Activated naive CD4-positive, alpha-beta T cell treated with anti-CD3 and anti-CD28 coated beads, Interleukin-2, amount 50 U/mL, for 16 hours (primary cell): ENCODE measurements at places on chromosomes 13 and 19.

DNA sequence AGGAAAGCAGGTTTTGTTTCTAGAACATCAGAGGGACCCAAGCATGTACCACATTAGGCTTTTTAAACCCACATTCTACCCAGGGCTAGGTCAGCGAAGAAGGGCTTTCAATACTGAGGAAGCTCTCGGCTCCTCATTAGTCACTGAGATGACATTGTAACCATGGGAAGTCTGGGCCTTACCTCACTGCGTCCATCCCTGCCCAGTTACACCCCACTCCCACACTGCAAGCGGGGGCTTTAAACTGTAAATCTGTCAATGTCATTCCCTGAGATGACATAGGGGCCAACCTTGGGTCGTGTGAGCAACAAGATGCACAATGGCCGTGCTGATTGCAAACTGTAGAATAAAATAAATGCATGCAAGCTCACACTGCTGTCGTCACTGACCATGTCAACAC is 21.7 kb upstream of the TFDP1 start:
- no peak for DNase-seq

- no peak for DNase-seq
Measured at GRCh38 chr19:2602391-2603181, 99.9 kb downstream of the GNG7 start.

- DNase-seq: no peak
Measured at GRCh38 chr19:13718733-13719132, 45.6 kb upstream of the MRI1 start.

DNA sequence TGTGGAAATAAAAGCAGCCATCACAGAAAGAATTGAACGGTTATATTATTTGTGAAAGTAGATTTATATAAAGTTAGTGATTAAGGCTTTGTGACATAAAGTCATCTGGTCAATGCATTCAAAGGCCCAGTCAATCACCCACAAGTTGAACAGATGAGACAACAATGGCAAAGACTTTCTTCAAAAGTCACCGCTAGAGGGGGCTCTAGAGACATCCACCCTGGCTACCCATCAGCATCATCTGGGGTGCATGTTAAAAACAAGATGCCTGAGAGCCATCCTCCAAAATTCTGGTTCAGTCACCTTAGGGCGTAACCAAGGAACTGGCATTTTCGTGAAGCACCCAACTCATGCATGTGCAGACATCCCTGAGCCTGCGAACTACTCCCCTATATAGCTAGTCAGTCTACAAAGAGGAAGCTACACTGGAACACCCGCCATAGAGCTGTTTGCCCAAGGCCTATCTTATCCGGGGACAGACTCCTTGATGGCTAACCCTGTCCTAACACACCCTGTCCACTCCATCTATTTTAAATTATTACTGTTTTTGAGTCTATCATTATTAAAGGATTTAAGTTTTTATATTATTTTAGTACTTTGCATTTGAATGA is 970.5 kb downstream of the UQCRFS1 start:
- no peak for DNase-seq

- no peak for DNase-seq
Measured at GRCh38 chr19:47507012-47507411, 7.9 kb downstream of the NAPA start.

- DNase-seq: no peak
Measured at GRCh38 chr13:84191139-84191538, 308.9 kb upstream of the SLITRK1 start.

DNA sequence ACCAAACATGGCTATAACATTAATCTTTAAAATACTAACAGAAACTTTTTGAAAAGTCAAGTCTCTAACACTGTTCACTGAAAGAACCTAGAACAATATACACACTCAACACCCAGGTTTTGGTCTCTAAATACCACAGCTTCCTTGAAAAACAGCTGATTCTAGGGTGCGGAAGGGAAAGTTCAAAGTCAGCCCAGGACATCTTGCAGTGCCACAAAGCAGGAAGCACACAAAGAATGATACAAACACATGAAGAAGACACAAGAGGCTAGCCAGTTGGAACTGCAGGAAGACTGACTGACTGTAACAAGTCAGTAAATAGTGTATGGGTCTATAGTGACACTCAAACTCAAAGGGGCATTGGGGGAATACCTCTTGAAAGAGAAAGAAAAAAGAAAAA is 4.6 kb downstream of the DEDD2 start:
- DNase-seq: no peak

DNA sequence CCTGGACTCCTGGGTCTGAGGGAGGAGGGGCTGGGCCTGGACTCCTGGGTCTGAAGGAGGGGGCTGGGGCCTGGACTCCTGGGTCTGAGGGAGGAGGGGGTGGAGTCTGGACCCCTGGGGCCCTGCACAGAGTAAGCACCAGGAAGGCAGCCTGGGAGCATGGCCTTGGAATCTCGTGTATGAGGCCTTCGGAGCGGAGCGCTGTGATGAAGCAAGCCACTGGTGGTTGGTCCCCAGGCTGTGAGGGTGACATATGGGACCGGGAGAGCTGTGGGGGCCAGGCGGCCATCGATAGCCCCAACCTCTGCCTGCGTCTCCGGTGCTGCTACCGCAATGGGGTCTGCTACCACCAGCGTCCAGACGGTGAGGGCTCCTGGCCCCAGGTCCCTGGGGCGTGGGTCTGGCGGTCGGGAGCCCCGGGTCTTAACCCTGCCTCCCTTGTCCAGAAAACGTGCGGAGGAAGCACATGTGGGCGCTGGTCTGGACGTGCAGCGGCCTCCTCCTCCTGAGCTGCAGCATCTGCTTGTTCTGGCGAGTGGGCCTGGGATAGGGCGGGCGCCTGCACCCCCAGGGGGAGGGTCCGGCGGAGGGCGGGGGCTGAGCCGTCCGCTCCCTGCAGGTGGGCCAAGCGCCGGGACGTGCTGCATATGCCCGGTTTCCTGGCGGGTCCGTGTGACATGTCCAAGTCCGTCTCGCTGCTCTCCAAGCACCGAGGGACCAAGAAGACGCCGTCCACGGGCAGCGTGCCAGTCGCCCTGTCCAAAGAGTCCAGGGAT is 918 bp downstream of the TMEM190 start:
- DNase-seq: no peak

- no peak for DNase-seq
Measured at GRCh38 chr13:29131881-29132668, 311.9 kb downstream of the MTUS2 start.

DNA sequence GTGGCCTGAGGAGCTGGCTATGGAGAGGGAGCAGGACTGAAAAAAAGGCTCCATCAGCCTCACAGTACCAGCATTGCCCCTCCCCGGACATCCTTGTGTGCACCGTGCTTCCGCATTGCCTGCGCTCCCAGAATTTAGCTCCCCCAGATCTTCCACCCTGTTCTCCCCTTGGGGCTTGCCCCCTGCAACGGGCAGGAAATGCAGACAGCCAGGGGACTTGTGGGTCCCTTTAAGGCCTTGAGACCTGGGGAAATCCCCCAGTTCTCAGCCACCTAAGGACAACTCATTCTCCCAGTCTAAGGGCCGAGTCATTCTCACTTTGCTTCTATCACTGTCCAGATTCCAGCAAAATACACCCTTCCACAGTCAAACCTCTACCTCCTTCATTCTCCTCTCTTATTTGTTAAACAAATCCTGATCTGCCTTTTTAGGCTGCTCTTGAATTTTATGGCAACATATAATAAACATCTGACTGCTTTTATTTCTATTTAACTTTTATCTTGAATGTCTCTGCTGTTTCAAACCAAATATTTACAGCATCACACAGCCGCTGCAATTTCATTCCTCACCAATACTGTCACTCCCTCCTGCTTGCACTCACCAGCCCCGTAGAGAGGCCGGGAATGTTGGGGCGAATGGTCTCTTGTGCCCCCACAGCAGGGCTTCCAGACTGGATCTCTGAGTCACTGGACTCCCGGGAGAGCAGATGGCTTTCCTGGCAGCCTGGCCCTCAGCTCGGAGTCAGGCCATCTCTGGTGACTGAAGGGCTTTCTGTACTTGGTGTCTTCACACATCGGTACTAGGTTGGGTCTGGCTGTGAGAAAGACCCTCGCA is 221.9 kb downstream of the TSHZ3 start:
- DNase-seq: no peak

DNA sequence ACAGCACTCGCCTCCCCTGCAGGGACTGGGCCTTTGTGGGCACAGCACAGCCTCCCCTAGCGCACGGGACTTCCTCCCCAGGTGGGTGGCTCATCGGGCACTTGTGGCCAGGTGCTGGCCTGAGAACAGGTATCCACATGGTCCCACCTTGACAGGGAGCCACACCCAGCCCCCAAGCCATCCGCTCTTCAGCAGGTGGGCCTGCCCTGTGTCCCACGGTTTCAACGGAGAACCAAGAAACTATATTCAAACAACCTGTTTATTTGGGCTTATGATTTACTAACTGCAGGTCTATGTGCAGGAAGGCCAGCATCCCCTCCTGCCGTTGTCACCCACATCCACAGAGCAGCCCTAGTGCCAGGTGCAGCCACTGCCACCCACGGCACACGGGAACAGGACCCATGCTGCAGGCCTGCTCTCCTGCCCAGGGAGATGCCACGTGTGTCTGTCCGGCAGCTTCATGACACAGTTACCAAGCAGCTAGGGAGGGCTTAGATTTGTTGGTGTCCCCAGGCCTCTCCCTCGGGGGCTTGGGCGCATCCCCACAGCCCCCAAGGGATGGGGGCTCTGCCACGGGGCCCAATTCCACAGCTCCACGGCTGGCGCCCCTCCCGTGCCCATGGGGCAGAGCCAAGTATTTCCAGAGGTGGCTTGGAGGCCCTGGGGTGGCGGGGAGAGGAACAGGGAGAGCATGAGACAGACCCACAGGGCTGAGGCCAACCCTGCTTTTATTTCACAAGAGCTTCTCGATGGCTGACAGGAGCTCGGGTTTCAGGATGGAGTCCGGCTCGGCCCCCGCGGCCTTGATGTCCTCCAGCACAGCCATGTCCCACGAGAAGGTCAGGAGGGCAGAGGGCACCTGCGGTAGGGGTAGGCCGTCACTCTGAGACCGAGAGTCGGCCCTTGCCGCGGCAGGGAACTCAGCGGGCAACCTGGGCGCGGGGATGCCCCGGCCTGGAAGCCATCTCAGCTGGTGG is 12.5 kb downstream of the UBXN6 start:
- no peak for DNase-seq
